ENCODE measurements at places on chromosomes 6 and 20.

DNA sequence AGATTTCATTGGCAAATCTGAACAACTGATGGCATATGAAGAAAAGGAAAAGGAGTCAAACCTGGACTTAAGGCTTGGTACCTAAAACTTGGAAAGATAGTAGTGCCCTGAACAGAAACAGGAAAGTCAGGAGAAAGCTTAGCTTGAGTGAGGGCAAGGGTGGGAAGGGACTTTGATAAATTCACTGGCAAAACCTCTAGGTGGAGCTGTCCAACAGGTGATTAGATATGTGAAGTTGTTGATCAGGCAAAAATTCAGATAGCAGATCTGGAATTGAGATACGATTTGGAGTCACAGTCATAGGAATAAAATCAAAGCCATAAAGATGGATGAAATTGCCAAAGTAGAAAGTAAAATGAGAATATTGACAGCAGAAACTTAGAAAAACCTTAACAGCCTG, 16.1 kb upstream of the ZNF292 start:
- no peaks in the 10 kb centered on the region for H3K27me3 ChIP-seq
- no peaks in the 10 kb centered on the region for H3K36me3 ChIP-seq
- no peak overlapping the region for H3K27ac ChIP-seq
- DNase-seq: no peak
- H3K4me3 ChIP-seq: no peak overlapping the region

- no peaks in the 10 kb centered on the region for H3K27me3 ChIP-seq
- peak overlapping the region; percentile 82 for H3K27ac ChIP-seq
- peak overlapping the region; percentile 86 for H3K4me3 ChIP-seq
- no peaks in the 10 kb centered on the region for H3K36me3 ChIP-seq
- no peaks in the 10 kb centered on the region for H3K4me1 ChIP-seq
These were observed 1.1 kb upstream of the SLC22A23 start for GRCh38 chr6:3457710-3458602.

DNA sequence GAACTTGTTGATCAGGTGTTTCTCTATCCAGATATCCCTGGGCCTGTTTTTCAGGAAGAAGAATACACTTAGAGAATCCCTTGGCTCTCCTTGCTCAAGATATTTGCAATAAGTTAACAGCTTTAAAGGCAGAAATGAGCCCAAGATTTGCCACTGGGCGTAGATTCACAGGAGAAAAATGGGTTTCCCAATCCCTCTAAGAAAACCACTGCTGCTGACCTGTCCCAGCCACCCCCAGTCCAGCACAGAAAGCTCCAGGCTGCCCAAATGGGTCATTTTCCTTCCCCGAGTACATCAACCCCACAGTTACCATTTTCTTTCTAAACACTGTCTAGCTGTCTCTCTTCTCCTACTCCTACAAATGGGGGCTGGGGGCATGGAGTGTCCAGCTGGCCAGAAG, 67.3 kb downstream of the ANKRD60 start:
- peak overlapping the region; percentile 43 for H3K27ac ChIP-seq
- H3K27me3 ChIP-seq: no peaks in the 10 kb centered on the region
- H3K4me3 ChIP-seq: no peak overlapping the region
- H3K36me3 ChIP-seq: no peaks in the 10 kb centered on the region

DNA sequence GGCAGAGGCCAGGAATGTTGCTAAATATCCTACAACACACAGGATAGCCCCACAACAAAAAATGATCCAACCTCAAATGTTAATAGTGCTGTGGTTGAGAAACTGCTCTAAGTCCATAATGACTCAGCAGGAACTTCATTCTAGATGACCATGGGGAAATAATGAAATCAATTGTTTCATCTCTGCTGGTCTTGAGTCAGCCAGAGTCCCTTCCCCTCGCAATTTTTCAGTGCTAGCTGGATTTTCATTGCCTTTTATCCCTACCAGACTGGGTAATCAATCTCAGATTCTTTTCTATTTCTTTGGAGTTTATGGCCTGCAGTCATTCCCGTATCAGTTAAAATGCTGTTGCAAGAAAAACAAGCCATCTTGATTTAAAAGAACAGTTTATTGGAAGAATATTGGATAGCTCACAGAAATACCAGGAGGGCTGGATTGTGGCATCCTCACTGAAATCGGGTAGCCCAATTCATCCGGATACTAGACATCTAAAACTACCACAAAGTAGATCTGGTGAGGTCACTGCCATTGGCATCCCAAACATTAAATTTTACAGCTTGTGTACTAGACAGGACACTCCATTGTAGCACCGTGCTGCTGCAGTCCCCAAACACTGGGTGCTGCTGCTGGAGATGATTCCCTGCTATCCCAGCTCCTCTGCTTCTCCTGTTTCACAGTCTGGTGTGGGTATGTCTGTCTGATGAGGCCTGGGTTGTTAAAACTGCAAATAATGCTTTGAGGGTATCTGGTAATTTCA, 30.3 kb upstream of the POPDC3 start:
- no peak overlapping the region for H3K4me3 ChIP-seq
- H3K4me1 ChIP-seq: no peaks in the 10 kb centered on the region
- H3K27me3 ChIP-seq: no peaks in the 10 kb centered on the region
- no peak overlapping the region for H3K27ac ChIP-seq
- H3K36me3 ChIP-seq: no peaks in the 10 kb centered on the region

DNA sequence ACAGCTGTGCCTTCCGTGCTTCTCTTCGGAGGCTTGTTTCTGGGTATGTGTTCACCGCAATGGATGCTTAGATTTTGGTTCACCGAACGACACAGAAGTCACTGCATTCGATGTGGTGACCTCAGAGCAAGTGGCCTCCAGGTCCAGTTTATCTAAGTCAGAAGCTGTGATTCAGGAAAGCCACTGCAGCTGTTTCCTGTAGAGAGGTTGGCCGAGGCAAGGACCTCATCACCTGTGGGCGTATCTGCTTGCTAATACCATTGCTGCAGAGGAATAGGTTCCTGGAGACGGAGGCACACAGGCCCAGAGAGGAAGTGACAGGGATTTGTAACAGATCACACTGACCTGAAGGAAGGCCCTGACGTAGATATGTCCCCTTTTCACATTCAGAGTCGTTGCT, 82.7 kb downstream of the FARS2 start:
- no peaks in the 10 kb centered on the region for H3K36me3 ChIP-seq
- no peaks in the 10 kb centered on the region for H3K4me1 ChIP-seq
- H3K27ac ChIP-seq: no peak overlapping the region

GRCh38 chr6:112216662-112217551, 37.5 kb downstream of the LAMA4 start:
- H3K4me3 ChIP-seq: no peak overlapping the region
- DNase-seq: no peak
- no peaks in the 10 kb centered on the region for H3K36me3 ChIP-seq
- H3K4me1 ChIP-seq: no peaks in the 10 kb centered on the region
- no peaks in the 10 kb centered on the region for H3K27me3 ChIP-seq

DNA sequence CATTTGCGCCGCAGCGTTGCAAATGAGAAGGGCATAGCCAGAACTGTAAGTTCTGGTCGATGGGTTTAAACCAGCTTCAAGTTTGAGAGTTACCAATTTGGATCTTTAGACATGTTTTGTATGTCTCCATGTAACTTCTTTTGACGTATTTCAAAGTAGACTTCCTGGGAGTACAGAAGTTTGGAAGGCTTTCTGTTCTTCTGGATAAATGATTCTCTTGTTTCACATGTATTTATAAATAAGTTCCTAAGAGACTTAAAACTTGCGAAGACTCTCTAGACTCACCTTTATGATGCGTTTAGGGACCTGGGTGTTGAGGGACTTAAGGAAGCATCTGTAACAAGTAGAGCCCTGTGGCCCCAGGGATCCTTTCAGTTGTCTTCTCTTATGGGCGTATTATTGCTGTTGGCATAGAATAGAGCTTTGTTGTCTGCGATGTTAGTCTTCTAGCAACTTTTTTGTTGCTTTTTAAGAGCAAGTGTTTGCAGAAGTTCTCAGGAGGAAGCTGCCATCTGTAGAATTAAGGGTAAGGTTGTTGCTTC, 1.3 kb downstream of the CDYL start:
- no peak overlapping the region for H3K27ac ChIP-seq
- no peaks in the 10 kb centered on the region for H3K27me3 ChIP-seq
- no peak for DNase-seq
- H3K36me3 ChIP-seq: no peaks in the 10 kb centered on the region
- peak overlapping the region; percentile 65 for H3K4me3 ChIP-seq
- no peaks in the 10 kb centered on the region for H3K4me1 ChIP-seq

DNA sequence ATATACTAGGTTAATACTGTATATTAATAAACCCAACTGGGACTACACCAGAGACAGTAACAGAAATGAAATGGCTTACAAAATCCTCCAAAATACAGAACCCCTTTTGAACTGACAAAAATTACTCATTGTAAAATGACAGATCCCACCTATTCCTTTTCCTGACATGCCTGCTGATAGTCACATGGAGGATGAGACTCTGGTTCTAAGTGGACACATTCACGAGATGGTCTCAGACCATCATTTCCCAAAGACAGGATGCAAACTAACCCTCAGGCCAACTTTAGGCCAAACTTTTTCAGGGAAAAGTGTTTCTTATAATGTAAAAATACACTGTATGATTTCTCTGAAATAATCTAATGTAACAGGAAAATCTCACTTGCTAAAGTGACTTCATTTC, 22.5 kb downstream of the TBC1D7 start:
- H3K27me3 ChIP-seq: no peaks in the 10 kb centered on the region
- DNase-seq: no peak
- no peak overlapping the region for H3K4me3 ChIP-seq
- H3K36me3 ChIP-seq: no peaks in the 10 kb centered on the region

DNA sequence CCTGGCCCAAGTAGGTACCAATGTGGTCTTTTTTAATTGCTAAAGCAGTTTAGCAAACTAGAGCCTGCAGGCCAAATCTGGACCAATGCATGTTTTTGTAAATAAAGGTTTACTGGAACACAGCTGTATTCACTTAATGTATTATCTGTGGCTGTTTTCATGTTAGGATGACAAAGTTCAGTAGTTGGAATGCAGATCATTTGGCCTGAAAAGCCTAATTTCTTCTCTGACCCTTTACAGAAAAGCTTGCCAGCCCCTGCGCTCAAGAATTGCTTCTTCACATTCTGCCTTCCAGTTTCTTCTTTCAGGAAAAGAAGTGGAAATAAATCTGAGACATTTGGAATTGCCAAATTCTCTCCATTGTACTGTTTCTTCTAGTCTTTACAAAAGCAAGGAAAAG, 90.0 kb upstream of the MC3R start:
- H3K27ac ChIP-seq: no peak overlapping the region
- H3K4me3 ChIP-seq: no peak overlapping the region
- H3K36me3 ChIP-seq: no peaks in the 10 kb centered on the region
- no peaks in the 10 kb centered on the region for H3K27me3 ChIP-seq
- DNase-seq: no peak

DNA sequence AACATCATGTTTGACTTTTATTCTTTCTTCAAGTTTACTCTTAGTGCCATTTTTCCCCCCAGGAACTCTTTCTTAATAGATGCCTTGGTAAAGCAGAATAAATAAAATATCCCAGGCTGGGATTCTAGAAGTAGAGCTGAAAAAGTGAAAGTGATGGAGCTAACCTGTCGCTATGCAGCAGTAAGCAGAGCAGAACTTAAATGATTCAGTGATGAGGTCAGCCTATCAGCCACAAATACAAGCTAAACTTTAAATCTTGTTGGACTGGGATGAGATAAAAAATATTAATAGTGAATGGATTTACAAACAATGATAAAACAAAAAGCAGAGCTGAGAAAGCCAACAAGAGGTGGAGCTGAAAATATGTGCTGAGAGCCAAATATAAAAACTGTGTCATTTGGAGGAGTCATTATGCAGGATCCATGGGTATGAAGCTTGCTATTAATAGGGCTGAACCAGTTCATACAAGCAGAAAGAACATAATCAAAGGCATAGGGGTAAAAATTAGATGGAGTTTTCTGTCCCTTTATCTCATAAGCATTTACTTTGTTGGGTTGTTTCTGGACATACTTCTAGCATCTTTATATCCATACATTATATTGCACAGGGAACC, 877.8 kb downstream of the EPHA7 start:
- H3K4me3 ChIP-seq: no peak overlapping the region
- no peaks in the 10 kb centered on the region for H3K27me3 ChIP-seq
- no peaks in the 10 kb centered on the region for H3K36me3 ChIP-seq
- DNase-seq: no peak
- H3K27ac ChIP-seq: no peak overlapping the region

DNA sequence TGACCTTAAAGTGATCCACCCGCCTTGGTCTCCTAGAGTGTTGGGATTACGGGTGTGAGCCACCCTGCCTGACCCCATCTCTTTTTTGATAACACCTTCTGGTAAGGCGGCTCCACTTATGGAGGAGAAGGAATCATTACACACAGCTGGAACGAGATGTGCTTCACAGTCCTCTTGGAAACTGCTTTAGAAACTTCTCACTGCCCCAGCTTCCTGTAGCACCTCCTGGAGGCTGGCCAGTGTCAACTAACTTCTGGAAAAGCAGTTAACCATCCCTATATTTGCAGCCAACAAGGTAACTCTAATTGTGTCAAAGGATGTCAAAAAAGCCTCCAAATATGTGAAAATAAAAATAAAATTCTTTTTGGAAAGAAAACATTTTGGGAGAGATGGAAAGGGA, 48.8 kb upstream of the BCLAF1 start:
- H3K4me1 ChIP-seq: no peaks in the 10 kb centered on the region
- no peak overlapping the region for H3K27ac ChIP-seq
- H3K4me3 ChIP-seq: no peak overlapping the region
- no peaks in the 10 kb centered on the region for H3K36me3 ChIP-seq

- no peaks in the 10 kb centered on the region for H3K27me3 ChIP-seq
- H3K36me3 ChIP-seq: no peaks in the 10 kb centered on the region
- DNase-seq: no peak
- H3K4me1 ChIP-seq: no peaks in the 10 kb centered on the region
- H3K27ac ChIP-seq: no peak overlapping the region
These were observed 923.4 kb downstream of the QKI start for GRCh38 chr6:164337925-164338397.

DNA sequence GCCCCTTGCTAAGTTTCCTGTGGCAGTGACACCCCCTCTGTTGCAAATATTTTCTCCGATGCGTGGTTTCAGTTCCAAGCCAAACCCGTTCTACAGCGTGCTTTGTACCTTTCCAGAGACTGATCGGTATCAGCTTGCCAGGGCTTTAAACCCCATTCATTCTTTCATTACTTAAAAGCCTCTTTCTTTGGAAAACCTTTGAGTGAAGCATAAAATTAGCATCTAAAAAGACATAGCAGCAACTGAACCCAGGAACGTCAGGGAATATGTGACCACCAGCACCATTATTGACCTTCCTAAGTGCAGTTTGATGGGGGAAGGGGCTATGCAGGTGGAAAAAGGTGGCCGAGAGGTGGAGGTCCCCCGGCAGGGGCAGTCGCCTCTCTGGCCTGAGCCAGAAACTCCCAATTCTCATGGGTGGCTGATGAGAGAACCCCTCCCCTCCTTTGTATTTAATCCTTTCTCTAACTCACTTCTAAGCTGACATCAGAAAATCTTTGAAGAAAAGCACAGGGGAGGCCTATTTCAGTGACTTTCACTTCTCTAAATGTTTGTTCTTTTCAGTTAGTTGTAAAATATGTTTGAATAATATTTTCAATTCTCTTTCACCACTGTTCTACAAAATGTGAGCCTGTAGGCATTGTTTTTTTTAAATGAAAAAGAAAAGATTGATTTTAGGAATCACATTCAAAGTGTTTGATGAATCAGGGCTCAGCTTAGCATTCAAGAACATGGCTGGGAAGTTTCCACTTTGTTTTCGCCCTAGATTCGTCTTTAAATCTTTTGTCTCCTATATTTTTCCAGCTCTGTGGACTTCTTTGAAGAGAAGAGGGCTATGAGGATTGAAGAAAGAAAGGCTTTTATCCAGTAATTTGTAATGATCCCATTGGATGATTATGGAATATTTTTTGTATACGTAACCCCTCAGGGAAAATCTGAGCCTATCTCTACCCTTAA, 89.2 kb downstream of the RSPH3 start:
- peak overlapping the region; percentile 64 for H3K27ac ChIP-seq
- H3K4me3 ChIP-seq: no peak overlapping the region
- H3K27me3 ChIP-seq: no peaks in the 10 kb centered on the region
- no peak for DNase-seq
- H3K4me1 ChIP-seq: no peaks in the 10 kb centered on the region
- no peaks in the 10 kb centered on the region for H3K36me3 ChIP-seq
